Sigmoid colon (tissue), 7 donors: ENCODE measurements at places on chromosomes 1 and 21. TPM values are rescaled to one million over a fixed set of nuclear protein-coding genes. Genes with fewer than 3 reads are reported as not detected.

The RUNX1 gene
- total RNA-seq = 5.7 TPM

The SLAMF9 gene
- not detected for total RNA-seq

The AIM2 gene
- not detected for total RNA-seq

The LRRC53 gene
- not detected for total RNA-seq

The OR2T35 gene
- not detected for total RNA-seq

The RXFP4 gene
- not detected for total RNA-seq

The LCE1D gene
- not detected for total RNA-seq

The ZNF593 gene
- total RNA-seq = 29.3 TPM

The ERG gene
- total RNA-seq = 5.7 TPM

The CD48 gene
- total RNA-seq = 3.0 TPM

The FCER1G gene
- total RNA-seq = 86.4 TPM

The LCE1A gene
- total RNA-seq = not detected

The LRRC38 gene
- total RNA-seq = not detected

The C1orf87 gene
- not detected for total RNA-seq

The VANGL2 gene
- 3.2 TPM for total RNA-seq

The MYCL gene
- 0.14 TPM for total RNA-seq

The FCGR3A gene
- 7.8 TPM for total RNA-seq

The ANKRD34A gene
- 0.33 TPM for total RNA-seq

The DNALI1 gene
- 7.5 TPM for total RNA-seq

The HOOK1 gene
- not detected for total RNA-seq

The NFASC gene
- 17.6 TPM for total RNA-seq

The IGSF3 gene
- 7.2 TPM for total RNA-seq

The CSMD2 gene
- under 0.01 TPM for total RNA-seq

The CR1 gene
- total RNA-seq = 11.5 TPM

The KRTAP19-5 gene
- not detected for total RNA-seq
